Activated CD4-positive, alpha-beta T cell treated with anti-CD3 and anti-CD28 coated beads for 36 hours (primary cell): ENCODE measurements at places on chromosomes 7 and 10. TPM values are rescaled to one million over a fixed set of nuclear protein-coding genes. Genes with fewer than 3 reads are reported as not detected.

DNA sequence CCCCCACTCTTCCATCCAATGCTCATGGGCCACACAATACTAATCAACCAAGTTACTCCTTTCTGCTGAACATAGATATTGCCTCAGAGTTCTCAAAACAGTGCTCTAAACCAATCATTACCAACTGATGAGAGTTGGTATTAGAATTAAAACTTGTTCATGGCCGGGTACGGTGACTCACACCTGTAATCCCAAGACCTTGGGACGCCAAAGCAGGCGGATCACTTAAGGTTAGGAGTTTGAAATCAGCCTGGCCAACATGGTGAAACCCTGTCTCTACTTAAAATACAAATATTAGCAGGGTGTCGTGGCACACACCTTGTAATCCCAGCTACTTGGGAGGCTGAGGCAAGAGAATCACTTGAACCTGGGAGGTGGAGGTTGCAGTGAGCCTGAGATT is 8.2 kb downstream of the TM9SF3 start:
- no peak overlapping the region for H3K27ac ChIP-seq
- peaks cover 65% of the 10 kb centered on the region for H3K4me1 ChIP-seq
- DNase-seq, result no peak
- H3K27me3 ChIP-seq, result no peaks in the 10 kb centered on the region
- H3K4me3 ChIP-seq, result no peak overlapping the region

GRCh38 chr10:91012502-91012901 is 91.6 kb upstream of the ANKRD1 start:
- no peaks in the 10 kb centered on the region for H3K36me3 ChIP-seq
- no peak for DNase-seq
- H3K27ac ChIP-seq, result no peak overlapping the region
- H3K4me3 ChIP-seq, result no peak overlapping the region
- peaks cover 15% of the 10 kb centered on the region for H3K4me1 ChIP-seq

- no peaks in the 10 kb centered on the region for H3K36me3 ChIP-seq
- H3K4me1 ChIP-seq, result no peaks in the 10 kb centered on the region
- H3K27me3 ChIP-seq, result peaks cover 3% of the 10 kb centered on the region
Observed at GRCh38 chr7:108330227-108330626, 126.0 kb downstream of the NRCAM start.

GRCh38 chr7:149196151-149196704 is 882 bp downstream of the ZNF282 start:
- peak overlapping the region; percentile 94 for H3K27ac ChIP-seq
- H3K27me3 ChIP-seq, result no peaks in the 10 kb centered on the region
- DNase-seq, result peak; percentile 35
- peaks cover 40% of the 10 kb centered on the region for H3K36me3 ChIP-seq
- peaks cover 44% of the 10 kb centered on the region for H3K4me1 ChIP-seq

DNA sequence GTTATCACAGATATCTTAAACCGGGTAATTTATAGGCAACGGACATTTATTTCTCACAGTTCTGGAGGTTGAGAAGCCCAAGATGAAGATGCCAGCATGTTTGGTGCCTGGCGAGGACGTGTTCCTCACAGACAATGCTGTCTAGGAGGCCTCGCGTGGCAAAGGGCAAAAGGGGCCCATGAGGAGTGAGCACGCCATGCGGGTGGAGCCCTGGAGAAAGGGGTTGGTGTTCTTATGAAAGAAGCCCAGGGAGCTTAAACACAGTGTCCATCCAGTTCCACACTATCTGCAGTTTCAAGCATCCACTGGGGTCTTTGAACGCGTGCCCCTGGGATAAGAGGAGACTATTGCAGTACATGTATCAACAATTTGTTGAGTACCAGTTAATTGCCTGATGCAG is 51.4 kb downstream of the CXCL12 start:
- no peaks in the 10 kb centered on the region for H3K4me1 ChIP-seq
- no peaks in the 10 kb centered on the region for H3K36me3 ChIP-seq
- H3K4me3 ChIP-seq, result no peak overlapping the region
- no peak overlapping the region for H3K27ac ChIP-seq
- peaks cover 6% of the 10 kb centered on the region for H3K27me3 ChIP-seq

- H3K36me3 ChIP-seq, result no peaks in the 10 kb centered on the region
- H3K27ac ChIP-seq, result no peak overlapping the region
- peaks cover 15% of the 10 kb centered on the region for H3K4me1 ChIP-seq
- H3K4me3 ChIP-seq, result no peak overlapping the region
- no peak for DNase-seq
- peaks cover 6% of the 10 kb centered on the region for H3K27me3 ChIP-seq
Observed at GRCh38 chr7:5582532-5582935, 158.9 kb upstream of the TNRC18 start.

GRCh38 chr7:157997471-157997870 is 590.2 kb downstream of the PTPRN2 start:
- no peak overlapping the region for H3K27ac ChIP-seq
- no peaks in the 10 kb centered on the region for H3K4me1 ChIP-seq
- H3K4me3 ChIP-seq, result no peak overlapping the region
- no peaks in the 10 kb centered on the region for H3K36me3 ChIP-seq
- H3K27me3 ChIP-seq, result no peaks in the 10 kb centered on the region

The RNF32 gene
- total RNA-seq, result 0.90 TPM

The CFAP43 gene
- total RNA-seq, result 0.09 TPM
